ENCODE measurements at places on chromosomes 7 and 10. TPM values are rescaled to one million over a fixed set of nuclear protein-coding genes. Genes with fewer than 3 reads are reported as not detected.

Gene MRLN
- total RNA-seq: not detected

Gene AS3MT
- total RNA-seq: 2.0 TPM

Gene SYCE1
- total RNA-seq: not detected

Gene ANKRD7
- not detected for total RNA-seq

Gene LYZL2
- not detected for total RNA-seq

Gene LRRN3
- total RNA-seq: 0.05 TPM

Gene MSMB
- not detected for total RNA-seq

Gene SFRP4
- not detected for total RNA-seq

Gene FOXI2
- not detected for total RNA-seq

Gene OR2A1
- total RNA-seq: not detected

Gene RBM17
- total RNA-seq: 67.9 TPM

Gene PDK4
- 105 TPM for total RNA-seq

Gene MACC1
- under 0.01 TPM for total RNA-seq

Gene OR2A5
- not detected for total RNA-seq

Gene CRHR2
- not detected for total RNA-seq

Gene CPEB3
- 1.7 TPM for total RNA-seq

Gene OR6B1
- not detected for total RNA-seq

Gene CDK14
- total RNA-seq: 3.2 TPM

Gene MOGAT3
- total RNA-seq: not detected

Gene BET1
- total RNA-seq: 64.3 TPM

Gene AVPI1
- total RNA-seq: 5.6 TPM

Gene FKBP6
- not detected for total RNA-seq

Gene MBL2
- not detected for total RNA-seq

Gene WNT8B
- total RNA-seq: not detected

Gene CSGALNACT2
- total RNA-seq: 10.2 TPM

Gene EPO
- total RNA-seq: not detected

Gene ITPRID1
- total RNA-seq: not detected

Gene SH2D4B
- total RNA-seq: 0.34 TPM

Gene NEUROD6
- not detected for total RNA-seq

Gene RNF133
- 2.0 TPM for total RNA-seq

Gene FAM200A
- 6.1 TPM for total RNA-seq

Gene C10orf62
- total RNA-seq: 0.34 TPM

All from dermis blood vessel endothelial cell (primary cell).